GM12878 (cell line): ENCODE measurements at places on chromosomes 1 and 21. TPM values are rescaled to one million over a fixed set of nuclear protein-coding genes. Genes with fewer than 3 reads are reported as not detected.

DNA sequence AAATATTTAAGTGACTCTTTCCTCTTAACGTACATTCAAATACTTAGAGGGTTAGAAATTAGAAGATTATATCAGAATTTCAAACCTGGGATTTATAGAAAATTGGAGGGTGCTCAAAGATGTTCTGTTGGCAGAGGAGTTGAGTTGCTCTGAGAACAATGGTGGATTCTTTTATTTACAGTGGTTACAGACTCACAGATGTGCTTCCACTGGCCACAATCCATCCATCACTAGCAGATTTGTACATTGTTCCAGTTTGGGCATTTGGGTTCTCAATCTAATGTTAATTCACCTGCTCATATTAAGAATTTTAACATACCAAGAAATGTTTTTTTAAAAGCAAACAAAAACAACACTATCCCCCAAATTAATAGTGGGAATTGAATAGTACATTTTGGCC lies 23.5 kb downstream of the DNAJC6 start:
- no peaks in the 10 kb centered on the region; the same call in 1 of the 2 replicates for H3K27me3 ChIP-seq
- H3K27ac ChIP-seq = no peak overlapping the region

EIF4G3 gene
- total RNA-seq = 39.9 and 42.8 TPM in 2 replicates

DNA sequence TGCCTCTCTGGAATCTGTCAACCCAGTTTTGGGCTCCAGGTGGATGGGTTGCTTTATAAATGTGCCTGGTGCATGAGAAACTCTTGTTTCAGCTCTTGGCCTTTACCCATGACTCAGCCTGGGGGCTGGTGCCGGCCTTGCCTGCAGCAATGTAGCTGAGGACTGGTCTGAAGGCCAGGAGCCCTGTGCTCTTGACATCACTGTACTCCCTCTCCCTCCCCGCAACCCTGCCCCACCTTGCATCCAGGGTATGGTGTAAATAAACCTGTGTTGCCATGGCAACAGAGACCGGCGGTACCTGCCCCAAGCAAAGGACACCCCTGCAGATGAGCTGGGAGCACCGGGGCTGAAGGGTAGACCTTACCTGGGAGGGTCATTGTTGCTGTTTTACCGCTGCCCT lies 13.3 kb downstream of the FAM151A start:
- H3K4me1 ChIP-seq = peaks cover 3% of the 10 kb centered on the region; the same call in 1 of the 2 replicates
- no peaks in the 10 kb centered on the region for H3K27me3 ChIP-seq
- no peak overlapping the region for H3K4me3 ChIP-seq
- H3K36me3 ChIP-seq = no peaks in the 10 kb centered on the region

DNA sequence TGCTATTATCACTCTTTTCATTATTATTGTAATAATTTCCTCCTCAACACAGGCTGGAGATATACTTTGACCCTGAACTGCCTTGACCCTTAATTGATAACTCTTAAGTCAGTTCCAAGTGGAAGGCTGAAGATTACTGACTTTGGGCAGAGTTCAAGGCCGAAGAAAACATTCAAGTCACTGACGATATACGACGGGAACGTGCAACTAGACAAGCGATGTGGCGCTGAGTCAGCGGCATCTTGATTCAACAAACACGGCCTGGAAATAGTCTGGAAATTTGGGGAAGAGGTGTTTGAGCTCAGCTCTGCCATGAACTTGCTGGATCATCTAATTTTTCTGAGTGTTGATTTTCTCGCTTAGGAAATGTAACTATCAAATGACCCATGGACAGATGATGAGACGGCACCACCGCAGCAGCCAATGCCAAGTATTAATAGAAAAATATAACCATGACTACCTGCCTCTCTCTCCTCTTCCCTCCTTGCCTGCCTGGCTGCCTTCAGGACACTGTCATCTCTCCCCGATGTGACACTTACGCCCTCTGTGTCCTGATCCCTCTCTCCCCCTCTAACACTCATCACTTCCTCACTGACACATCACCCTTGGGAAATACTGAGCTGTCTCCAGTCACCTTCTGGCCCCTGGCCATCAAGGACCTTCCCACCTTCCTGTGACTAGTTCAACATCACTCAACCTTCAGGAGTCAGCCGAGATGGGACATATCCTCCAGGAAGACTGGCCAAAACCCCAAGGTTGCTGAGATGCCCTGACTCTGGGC lies 49.4 kb downstream of the TMCO4 start:
- H3K4me3 ChIP-seq = no peak overlapping the region
- no peaks in the 10 kb centered on the region for H3K4me1 ChIP-seq
- H3K27me3 ChIP-seq = no peaks in the 10 kb centered on the region
- no peak overlapping the region for H3K27ac ChIP-seq

- H3K4me3 ChIP-seq = no peak overlapping the region
- no peaks in the 10 kb centered on the region for H3K4me1 ChIP-seq
- no peak overlapping the region for H3K27ac ChIP-seq
- H3K27me3 ChIP-seq = no peaks in the 10 kb centered on the region
- DNase-seq = no peak
Measured at GRCh38 chr1:39832294-39832693, 43.6 kb upstream of the BMP8B start.

SPRR2G gene
- not detected in 2 replicates for total RNA-seq

DNA sequence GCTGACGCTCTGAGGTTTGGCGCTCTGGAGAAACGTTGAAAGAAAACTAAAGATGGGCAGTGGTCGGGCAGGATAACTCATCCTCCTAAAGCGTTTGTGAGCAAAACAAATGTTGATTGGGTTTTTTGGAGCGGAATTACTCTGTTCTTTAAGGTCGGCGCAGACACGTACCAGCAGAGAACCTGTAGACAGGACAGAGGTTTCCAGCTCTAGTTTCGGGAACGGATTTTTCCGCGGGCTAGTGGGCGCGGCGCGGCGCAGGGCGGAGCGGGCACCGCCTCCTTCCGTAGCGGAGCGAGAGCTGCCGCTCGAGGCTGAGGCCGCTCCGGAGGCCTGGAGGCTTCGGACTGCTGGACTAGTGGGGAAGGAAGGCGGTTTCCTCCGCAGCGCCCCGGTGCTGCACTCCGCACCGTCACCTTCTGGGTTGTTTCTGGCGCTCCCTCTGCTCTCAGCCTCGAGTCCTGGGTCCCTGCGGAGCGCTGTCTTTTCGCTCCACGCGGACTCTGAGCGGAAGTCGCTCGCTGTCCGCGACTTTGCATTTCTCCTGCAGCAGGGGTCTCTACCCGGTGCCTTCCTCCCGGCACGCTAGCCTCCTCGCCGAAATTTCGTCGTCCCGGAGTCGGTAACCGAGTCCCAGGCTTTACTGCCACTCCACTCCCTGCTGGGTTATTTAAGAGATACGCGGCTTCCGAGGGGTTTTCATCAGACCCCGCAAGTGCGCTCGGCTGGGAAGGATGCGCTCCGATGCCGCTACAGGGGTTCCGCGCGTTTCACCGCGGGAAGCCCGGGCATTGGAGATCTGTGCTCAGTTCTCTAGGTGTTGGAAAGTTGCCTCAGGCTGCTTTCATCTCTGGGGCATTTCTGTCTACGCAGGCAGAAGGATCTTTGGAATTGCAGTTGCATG lies 7.0 kb downstream of the FOXD2 start:
- H3K4me1 ChIP-seq = no peaks in the 10 kb centered on the region; the same call in 1 of the 2 replicates
- no peaks in the 10 kb centered on the region for H3K36me3 ChIP-seq
- H3K27me3 ChIP-seq = peaks cover 42% of the 10 kb centered on the region
- H3K4me3 ChIP-seq = no peak overlapping the region
- no peak for DNase-seq

SHISA4 gene
- not detected in 2 replicates for total RNA-seq

DNA sequence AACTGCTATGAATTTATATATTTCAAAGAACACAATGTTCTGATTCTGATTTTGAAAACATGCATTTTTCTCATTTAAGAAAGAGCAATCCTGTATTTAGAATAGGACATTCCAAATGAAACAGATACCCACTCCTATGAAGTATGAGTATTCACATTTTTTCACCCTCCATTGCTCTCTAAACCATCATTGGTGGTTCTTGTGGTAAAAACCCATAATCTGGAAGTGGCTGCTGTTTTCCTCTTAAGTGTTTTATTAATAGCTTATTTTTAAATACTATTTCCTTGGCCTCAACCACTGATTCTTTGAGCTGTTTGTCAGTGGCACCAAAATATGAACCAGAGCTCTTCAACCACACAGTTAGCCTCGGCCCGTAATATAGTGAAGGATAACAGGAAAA lies 60.0 kb upstream of the ADAM30 start:
- no peaks in the 10 kb centered on the region; the same call in 1 of the 2 replicates for H3K4me1 ChIP-seq
- H3K4me3 ChIP-seq = no peak overlapping the region

DNA sequence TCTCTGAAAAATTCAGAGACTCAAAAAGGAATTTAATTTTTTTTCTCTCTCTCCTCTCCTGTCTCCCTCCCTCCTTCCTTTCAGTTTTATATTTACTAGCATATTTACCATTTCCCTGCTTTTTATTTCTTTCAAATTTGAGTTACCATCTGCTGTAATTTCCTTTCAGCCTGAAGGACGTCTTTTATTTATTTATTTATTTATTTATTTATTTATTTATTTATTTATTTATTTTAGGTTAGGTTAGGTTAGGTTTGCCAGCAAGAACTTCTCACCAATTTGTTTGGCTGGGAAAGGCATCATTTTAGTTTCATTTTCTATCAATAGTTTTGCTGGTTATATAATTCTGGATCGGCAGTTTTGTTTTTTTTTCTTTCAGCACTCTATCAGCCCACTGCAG lies 231.7 kb upstream of the ZRANB2 start:
- no peak overlapping the region for H3K4me3 ChIP-seq
- no peak for DNase-seq
- no peaks in the 10 kb centered on the region for H3K27me3 ChIP-seq
- H3K36me3 ChIP-seq = no peaks in the 10 kb centered on the region
- no peak overlapping the region for H3K27ac ChIP-seq

TFF3 gene
- 0.74 TPM in 1 of 2 replicates, not detected in the other for total RNA-seq

GRCh38 chr1:246161626-246162025 lies 345.5 kb downstream of the SMYD3 start:
- no peaks in the 10 kb centered on the region for H3K27me3 ChIP-seq
- H3K27ac ChIP-seq = no peak overlapping the region
- DNase-seq = no peak
- no peak overlapping the region for H3K4me3 ChIP-seq
- H3K36me3 ChIP-seq = no peaks in the 10 kb centered on the region

GRCh38 chr1:8671306-8671917 lies 146.0 kb downstream of the RERE start:
- H3K4me1 ChIP-seq = peaks cover 31% of the 10 kb centered on the region
- no peaks in the 10 kb centered on the region; the same call in 1 of the 2 replicates for H3K36me3 ChIP-seq
- no peaks in the 10 kb centered on the region for H3K27me3 ChIP-seq
- H3K4me3 ChIP-seq = no peak overlapping the region

GRCh38 chr1:12026586-12026985 lies 7.3 kb downstream of the MIIP start:
- H3K27me3 ChIP-seq = no peaks in the 10 kb centered on the region
- no peak for DNase-seq
- H3K36me3 ChIP-seq = peaks cover 19% of the 10 kb centered on the region
- H3K27ac ChIP-seq = no peak overlapping the region
- no peaks in the 10 kb centered on the region; the same call in 1 of the 2 replicates for H3K4me1 ChIP-seq
- H3K4me3 ChIP-seq = no peak overlapping the region

GRCh38 chr1:67700220-67700619 lies 15.2 kb downstream of the GADD45A start:
- no peak overlapping the region for H3K4me3 ChIP-seq
- no peaks in the 10 kb centered on the region for H3K36me3 ChIP-seq
- no peak for DNase-seq
- H3K27ac ChIP-seq = no peak overlapping the region
- no peaks in the 10 kb centered on the region for H3K4me1 ChIP-seq

- H3K4me1 ChIP-seq = peaks cover 30% of the 10 kb centered on the region
- H3K27me3 ChIP-seq = no peaks in the 10 kb centered on the region
- DNase-seq = no peak
- H3K4me3 ChIP-seq = no peak overlapping the region
Measured at GRCh38 chr1:205676002-205676401, 4.3 kb downstream of the SLC45A3 start.

DNA sequence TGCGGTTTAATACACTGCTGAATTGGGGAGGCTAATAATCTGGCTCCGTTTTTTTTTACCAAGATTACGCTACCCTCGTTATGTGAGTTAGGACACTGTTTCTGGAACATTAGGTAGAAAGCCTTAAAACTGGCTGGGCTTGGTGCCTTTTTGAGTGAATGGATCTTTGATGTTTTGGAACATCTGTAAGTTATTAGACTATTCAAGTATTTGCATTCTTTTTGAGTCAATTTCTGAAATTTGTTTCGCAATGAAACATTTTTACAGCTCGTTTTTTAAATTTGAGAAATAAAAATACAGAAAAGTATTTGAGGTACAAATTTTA lies 106.9 kb downstream of the LTN1 start:
- DNase-seq = no peak
- H3K27me3 ChIP-seq = no peaks in the 10 kb centered on the region
- no peak overlapping the region for H3K27ac ChIP-seq
- H3K4me1 ChIP-seq = no peaks in the 10 kb centered on the region
- no peak overlapping the region for H3K4me3 ChIP-seq
- H3K36me3 ChIP-seq = no peaks in the 10 kb centered on the region

DNA sequence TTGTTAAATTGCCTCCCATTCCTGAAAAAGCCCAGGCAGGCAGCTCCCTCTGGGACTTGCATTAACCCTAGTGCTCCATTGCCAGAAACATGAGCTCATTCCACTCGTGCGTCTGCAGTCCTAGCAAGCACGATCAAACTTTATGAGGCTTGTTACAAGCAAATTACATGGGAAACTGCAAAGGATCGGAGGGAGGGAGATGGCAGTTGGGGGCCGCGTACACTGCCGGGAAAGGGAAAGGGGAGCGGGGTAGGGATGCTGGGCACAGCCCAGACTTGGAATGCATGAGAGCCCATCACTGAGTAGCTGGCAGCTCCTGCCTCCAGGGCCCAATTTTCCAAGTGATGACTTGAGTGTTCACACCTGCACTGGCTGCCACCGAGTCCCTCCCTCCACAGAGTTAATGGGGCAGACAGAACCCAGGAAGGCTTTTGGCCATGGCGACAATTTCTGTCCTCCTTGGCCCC lies 169.9 kb downstream of the BRINP2 start:
- no peaks in the 10 kb centered on the region; the same call in 1 of the 2 replicates for H3K27me3 ChIP-seq
- no peaks in the 10 kb centered on the region for H3K36me3 ChIP-seq
- no peaks in the 10 kb centered on the region for H3K4me1 ChIP-seq
- no peak overlapping the region for H3K4me3 ChIP-seq
- no peak for DNase-seq
- no peak overlapping the region for H3K27ac ChIP-seq

GRCh38 chr1:187476671-187477070 lies 647.9 kb downstream of the PLA2G4A start:
- no peak overlapping the region for H3K4me3 ChIP-seq
- H3K36me3 ChIP-seq = no peaks in the 10 kb centered on the region
- H3K27me3 ChIP-seq = no peaks in the 10 kb centered on the region
- H3K4me1 ChIP-seq = no peaks in the 10 kb centered on the region
- DNase-seq = no peak

DNA sequence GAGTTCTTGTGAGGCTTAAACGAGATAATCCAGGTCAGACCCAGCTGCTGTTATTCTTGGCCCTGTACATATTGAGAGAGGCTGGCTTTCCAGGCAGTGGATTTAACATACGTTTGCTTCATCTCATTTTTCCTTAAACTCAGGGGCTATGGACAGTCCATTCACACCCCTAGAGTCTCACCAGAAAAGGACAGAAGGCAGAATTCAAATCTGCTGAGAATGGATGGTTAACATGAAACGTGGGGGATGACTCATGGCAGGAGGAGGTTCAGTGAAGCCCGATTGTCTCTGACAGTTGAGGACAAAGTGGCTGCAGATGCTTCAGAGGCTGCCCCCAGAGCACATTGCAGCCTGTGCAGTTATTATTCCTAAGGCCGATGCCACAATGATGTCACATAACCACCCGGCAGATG lies 39.5 kb downstream of the TGFB2 start:
- H3K4me3 ChIP-seq = no peak overlapping the region
- no peak for DNase-seq
- no peaks in the 10 kb centered on the region for H3K36me3 ChIP-seq
- H3K27ac ChIP-seq = no peak overlapping the region
- H3K4me1 ChIP-seq = no peaks in the 10 kb centered on the region
- H3K27me3 ChIP-seq = no peaks in the 10 kb centered on the region
